ENCODE measurements at places on chromosomes 7 and 10.

DNA sequence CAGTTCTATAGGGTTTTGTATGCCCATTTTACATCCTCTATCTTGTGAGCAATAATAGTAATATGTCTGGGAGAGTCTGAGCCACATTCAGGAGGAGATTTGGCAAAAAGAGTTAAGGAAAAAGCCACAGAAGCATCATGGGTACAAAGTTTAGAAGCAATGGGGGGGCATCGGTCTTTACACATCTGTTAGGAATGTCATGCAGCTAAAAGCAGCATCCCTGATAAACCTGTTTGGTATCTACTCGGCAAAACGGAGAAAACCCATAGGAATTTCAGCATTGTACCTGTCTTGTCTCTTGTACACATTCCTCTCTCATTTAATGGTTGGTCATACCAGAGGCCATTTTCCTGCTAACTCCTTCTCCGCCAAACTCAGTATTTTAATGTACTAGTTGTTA, 12.5 kb upstream of the HERPUD2 start:
- no peak for DNase-seq
- H3K4me3 ChIP-seq, result no peak overlapping the region
- H3K27me3 ChIP-seq, result no peaks in the 10 kb centered on the region
- H3K36me3 ChIP-seq, result no peaks in the 10 kb centered on the region
- H3K27ac ChIP-seq, result no peak overlapping the region

DNA sequence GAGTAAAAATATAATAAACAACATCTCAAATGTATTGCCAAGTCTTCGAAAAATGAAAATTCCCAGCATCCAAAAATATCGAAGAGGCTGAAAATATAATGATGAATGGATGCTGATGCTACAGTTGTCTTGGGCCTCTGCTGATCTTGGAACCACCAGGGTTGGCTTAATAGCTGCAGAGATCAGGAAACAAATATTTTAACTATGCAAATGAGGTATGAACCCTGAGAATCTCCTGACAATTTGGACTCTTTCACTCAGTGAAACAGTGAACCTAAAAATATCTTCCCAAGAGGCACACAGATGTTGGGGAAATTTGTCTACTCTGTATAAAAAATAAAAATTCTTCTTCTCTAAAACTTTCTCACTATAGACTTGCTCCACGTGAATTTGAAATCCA, 97.7 kb upstream of the EGFR start:
- H3K4me3 ChIP-seq, result no peak overlapping the region
- H3K4me1 ChIP-seq, result peaks cover 13% of the 10 kb centered on the region
- H3K27me3 ChIP-seq, result no peaks in the 10 kb centered on the region
- H3K27ac ChIP-seq, result no peak overlapping the region
- no peak for DNase-seq

GRCh38 chr7:104341546-104341945, 13.1 kb downstream of the LHFPL3 start:
- no peaks in the 10 kb centered on the region for H3K4me1 ChIP-seq
- no peaks in the 10 kb centered on the region for H3K36me3 ChIP-seq
- no peak overlapping the region for H3K4me3 ChIP-seq
- H3K27me3 ChIP-seq, result peaks cover 4% of the 10 kb centered on the region
- no peak for DNase-seq
- no peak overlapping the region for H3K27ac ChIP-seq

DNA sequence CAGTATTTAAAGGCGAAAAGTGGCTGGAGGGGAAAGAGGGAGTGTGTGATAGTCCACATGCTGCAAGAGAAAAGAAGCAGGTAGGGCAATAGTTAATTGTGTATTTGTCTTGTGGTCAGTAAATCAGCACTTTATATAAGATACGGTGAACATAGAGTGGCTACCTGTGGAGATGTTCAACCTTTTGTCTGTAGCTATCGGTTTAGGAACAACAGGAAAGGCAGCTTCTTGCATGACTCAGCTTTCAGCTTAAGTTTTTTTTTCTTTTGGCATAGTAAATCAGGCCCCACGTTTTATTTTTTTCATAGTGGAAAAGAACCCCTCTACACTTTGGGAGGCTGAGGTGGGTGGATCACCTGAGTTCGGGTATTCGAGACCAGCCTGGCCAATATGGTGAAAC, 14.2 kb upstream of the MTPN start:
- H3K27me3 ChIP-seq, result no peaks in the 10 kb centered on the region
- no peak overlapping the region for H3K27ac ChIP-seq
- no peak overlapping the region for H3K4me3 ChIP-seq

- H3K4me3 ChIP-seq, result no peak overlapping the region
- H3K27ac ChIP-seq, result no peak overlapping the region
- no peaks in the 10 kb centered on the region for H3K4me1 ChIP-seq
- no peaks in the 10 kb centered on the region for H3K27me3 ChIP-seq
- H3K36me3 ChIP-seq, result no peaks in the 10 kb centered on the region
- DNase-seq, result no peak
Observed at GRCh38 chr7:97450516-97450915, 281.4 kb upstream of the TAC1 start.

GRCh38 chr10:95832216-95833041, 75.3 kb upstream of the CC2D2B start:
- no peaks in the 10 kb centered on the region for H3K36me3 ChIP-seq
- no peaks in the 10 kb centered on the region for H3K27me3 ChIP-seq
- no peak for DNase-seq
- H3K4me1 ChIP-seq, result no peaks in the 10 kb centered on the region

Data from liver (tissue), 10 donors.